ENCODE measurements at places on chromosomes 1 and 21. TPM values are rescaled to one million over a fixed set of nuclear protein-coding genes. Genes with fewer than 3 reads are reported as not detected.

Gene ATP6V1G3
- not detected for total RNA-seq

Gene KRTAP21-2
- total RNA-seq = not detected

Gene ANXA9
- not detected for total RNA-seq

Gene MROH7
- 0.28 TPM for total RNA-seq

Gene GPR137B
- total RNA-seq = 8.8 TPM

Gene SLC27A3
- 44.0 TPM for total RNA-seq

Gene SLC2A5
- total RNA-seq = not detected

Gene MARK1
- not detected for total RNA-seq

Gene PDZK1
- 0.30 TPM for total RNA-seq

GRCh38 chr21:37532868-37533780 is 166.6 kb downstream of the DYRK1A start:
- no peak overlapping the region for H3K4me3 ChIP-seq
- DNase-seq = no peak
- no peaks in the 10 kb centered on the region for H3K36me3 ChIP-seq
- no peak overlapping the region for H3K27ac ChIP-seq
- peaks cover 41% of the 10 kb centered on the region for H3K27me3 ChIP-seq
- peaks cover 3% of the 10 kb centered on the region for H3K4me1 ChIP-seq

GRCh38 chr1:45833361-45833760 is 29.9 kb downstream of the MAST2 start:
- peaks cover 22% of the 10 kb centered on the region for H3K36me3 ChIP-seq
- no peaks in the 10 kb centered on the region for H3K4me1 ChIP-seq
- no peak for DNase-seq
- no peak overlapping the region for H3K27ac ChIP-seq
- no peak overlapping the region for H3K4me3 ChIP-seq

GRCh38 chr1:15205586-15206346 is 41.3 kb upstream of the FHAD1 start:
- H3K4me3 ChIP-seq = no peak overlapping the region
- no peaks in the 10 kb centered on the region for H3K36me3 ChIP-seq
- H3K27me3 ChIP-seq = peaks cover 28% of the 10 kb centered on the region
- no peaks in the 10 kb centered on the region for H3K4me1 ChIP-seq

GRCh38 chr1:59967141-59967697 is 40.6 kb upstream of the CYP2J2 start:
- H3K36me3 ChIP-seq = no peaks in the 10 kb centered on the region
- no peak overlapping the region for H3K27ac ChIP-seq
- H3K27me3 ChIP-seq = peaks cover 11% of the 10 kb centered on the region
- no peaks in the 10 kb centered on the region for H3K4me1 ChIP-seq
- H3K4me3 ChIP-seq = no peak overlapping the region

- no peak overlapping the region for H3K4me3 ChIP-seq
Measured at GRCh38 chr1:17423781-17424245, 15.7 kb downstream of the RCC2 start.

DNA sequence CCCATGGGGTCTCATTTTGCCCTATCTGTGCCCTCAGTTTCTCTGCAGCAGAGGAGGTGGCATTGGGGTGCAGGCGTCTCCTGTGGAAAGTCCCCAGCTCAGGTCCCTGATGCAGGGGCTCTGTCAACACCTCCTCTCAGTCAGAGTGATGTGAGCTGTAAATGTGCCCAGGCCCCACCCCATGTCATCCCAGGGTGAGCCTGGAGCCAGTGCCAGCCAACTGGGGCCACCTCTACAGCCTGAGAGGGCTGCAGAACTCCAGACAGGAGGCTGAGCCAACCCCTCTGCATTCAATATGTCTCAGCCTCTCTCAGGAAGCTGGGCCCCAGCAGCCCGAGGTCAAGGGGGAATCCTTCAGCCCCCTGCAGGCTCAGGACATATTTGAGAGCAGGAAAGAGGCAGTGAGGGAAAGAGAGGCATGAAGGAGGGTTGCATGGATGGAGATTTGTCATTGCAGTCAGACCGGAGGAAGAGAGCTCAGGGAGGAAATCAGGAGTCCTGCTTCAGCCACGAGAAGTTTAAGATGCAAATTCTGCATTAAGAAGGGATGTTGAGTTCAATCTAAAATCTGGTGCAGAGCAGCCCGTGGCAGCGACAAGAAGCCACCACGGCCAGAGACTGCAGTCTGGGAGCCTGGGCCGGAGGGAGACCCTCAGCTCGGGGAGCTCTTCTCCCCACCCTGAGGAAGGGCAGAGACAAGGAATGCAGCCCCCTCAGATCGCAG is 288.2 kb upstream of the VAMP3 start:
- H3K36me3 ChIP-seq = no peaks in the 10 kb centered on the region
- H3K4me3 ChIP-seq = no peak overlapping the region
- H3K4me1 ChIP-seq = no peaks in the 10 kb centered on the region
- H3K27me3 ChIP-seq = peaks cover 5% of the 10 kb centered on the region
- no peak overlapping the region for H3K27ac ChIP-seq

DNA sequence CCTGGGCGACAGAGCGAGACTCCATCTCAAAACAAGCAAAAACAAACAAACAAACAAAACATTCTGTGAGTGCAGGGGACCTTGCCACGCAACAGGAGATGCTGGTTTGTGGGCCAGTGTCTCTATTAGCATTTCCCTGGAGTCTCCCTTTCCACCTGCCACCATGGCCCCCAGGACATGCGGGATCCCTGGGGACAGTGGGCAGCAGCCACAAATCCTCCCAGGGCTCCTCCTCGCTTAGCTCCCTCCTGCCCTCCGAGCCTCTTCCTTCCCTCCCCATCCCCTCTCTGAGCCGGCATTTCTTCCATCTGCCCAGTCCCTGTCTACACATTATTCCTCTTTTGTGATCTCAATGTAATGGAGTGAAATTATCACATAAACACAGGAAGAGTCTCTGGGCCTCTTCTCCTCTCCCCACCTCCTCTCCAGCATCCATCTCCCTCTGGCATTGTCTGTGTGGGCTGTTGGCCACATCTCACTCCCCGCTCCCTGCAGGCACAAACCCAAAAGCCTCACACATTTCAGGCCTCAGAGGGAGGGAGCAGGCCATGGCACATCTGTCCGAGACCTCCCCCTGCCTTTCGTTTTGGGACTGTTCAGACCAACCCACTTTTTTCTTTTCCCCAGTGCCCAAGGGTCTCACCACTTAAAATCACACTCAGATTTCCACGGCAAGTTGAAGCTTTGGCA is 144.3 kb downstream of the MIS18A start:
- no peaks in the 10 kb centered on the region for H3K36me3 ChIP-seq
- H3K4me3 ChIP-seq = no peak overlapping the region
- peaks cover 5% of the 10 kb centered on the region for H3K4me1 ChIP-seq
- DNase-seq = no peak

GRCh38 chr1:231702804-231703203 is 76.2 kb downstream of the DISC1 start:
- no peak for DNase-seq
- H3K4me3 ChIP-seq = no peak overlapping the region
- no peak overlapping the region for H3K27ac ChIP-seq
- no peaks in the 10 kb centered on the region for H3K27me3 ChIP-seq
- peaks cover 26% of the 10 kb centered on the region for H3K36me3 ChIP-seq

DNA sequence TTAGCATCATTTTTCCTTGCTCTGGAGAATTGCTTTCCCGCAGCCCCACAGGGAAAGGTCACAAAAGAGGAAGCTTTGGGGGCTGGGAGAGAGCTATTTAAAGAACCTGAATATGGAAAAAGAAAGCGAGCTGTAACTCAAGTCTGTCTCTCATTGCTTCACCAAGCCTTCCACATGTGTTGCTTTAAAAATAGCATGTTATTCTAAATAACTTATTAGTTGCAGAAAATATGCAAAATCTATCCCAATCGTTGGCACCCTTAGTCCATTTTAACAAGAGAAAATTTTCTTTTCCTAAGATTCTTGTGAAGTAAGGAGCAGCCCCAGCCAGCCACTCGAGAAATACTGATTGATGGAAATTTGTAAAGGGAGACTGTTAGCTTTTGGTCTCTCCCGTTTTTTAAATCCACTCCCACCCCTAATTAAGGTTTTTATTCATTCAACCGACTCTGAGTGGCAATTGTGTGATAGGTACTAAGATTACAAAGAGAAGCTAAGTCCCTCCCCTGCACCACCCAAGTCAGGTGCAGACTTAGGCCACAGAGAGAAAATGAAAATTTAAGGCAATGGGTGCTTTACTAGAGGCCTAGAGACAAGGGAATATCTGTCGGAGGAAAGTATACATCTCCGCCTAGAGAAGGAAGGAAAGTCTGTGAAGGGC is 802 bp downstream of the CYP4X1 start:
- H3K4me3 ChIP-seq = no peak overlapping the region
- peaks cover 42% of the 10 kb centered on the region for H3K27me3 ChIP-seq
- no peak overlapping the region for H3K27ac ChIP-seq
